DMS 273 treated with DMSO at 0.1 percent for 48 hours (cell line): ENCODE measurements at places on chromosomes 11 and 22.
A peak's percentile ranks its signal among the peaks of the same experiment; 100 is the strongest.

- no peak for DNase-seq
These were observed 432.2 kb downstream of the NTM start for GRCh38 chr11:131802440-131803115.

DNA sequence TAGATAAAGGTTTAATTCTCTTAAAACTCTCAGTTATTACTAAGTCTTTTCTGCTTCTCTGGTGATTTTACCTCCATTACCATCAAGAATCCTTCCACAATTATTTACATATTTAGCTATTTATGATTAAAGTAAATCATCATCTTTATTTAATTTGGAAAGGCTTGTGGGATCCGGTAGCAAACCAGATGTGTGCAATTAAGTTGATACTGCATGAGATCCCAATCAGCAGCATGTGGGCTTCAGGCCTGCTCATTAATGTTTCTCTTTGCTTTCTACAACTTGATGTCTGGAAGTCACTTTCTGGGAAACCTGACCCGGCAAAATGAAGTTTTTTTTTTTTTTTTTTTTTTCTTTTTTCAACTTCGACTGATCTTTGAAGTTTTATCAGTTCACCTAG, 558.4 kb upstream of the ANO5 start:
- DNase-seq: peak; percentile 40

DNA sequence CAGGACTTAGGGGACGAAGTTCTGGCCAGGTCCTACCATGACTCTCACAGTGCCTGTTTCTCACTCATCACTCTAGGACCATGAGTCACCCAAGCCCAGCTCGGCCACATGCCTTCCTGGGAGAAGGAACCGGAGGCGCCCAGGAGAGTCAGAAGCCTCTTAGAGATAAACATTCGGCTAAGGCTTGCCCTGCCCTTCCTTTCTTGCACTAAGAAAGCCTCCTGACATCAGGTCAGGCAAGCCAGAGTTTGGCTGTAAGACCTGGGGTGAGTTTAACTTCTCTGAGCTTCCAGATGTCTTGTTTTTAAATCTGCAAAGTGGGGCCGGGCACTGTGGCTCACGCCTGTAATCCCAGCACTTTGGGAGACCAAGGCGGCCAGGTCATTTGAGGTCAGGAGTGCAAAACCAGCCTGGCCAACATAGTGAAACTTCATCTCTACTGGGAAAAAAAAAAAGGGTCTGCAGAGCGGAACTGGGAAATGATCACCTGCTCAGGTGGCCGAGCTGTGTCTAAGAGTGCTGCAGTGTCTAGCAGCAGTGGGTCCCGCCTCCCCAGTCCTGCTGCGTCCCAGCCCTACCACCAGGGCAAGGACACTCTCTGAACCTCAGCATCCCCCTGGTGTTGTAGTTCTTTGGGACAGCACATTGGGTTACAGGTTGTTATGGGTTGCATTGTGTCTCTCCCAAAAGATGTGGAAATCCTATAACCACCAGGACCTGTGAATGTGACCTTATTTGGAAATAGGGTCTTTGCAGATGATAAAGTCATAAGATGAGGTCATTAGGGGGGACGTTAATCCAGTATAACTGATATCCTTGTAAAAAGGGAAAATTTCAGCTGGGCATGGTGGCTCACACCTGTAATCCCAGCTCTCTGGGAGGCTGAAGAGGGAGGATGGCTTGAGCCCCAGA, 1.8 kb upstream of the CARS1 start:
- DNase-seq: no peak

DNA sequence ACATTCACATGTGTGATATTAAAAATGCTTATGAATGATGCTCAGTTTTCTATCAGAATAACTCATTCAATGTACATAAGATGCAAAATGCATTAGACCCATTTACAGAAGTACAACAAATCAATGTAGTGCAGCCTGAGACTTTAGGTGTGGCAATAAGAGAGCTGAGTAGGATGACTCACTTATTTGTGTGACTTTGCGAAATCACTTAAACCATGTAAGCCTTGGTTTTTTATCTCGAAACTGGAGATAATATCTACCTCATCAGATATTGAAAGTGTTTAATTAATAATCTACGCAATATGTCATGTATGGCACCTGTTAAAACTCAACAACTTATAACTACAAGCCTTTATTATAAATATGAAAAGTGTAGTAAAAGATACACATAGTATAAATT, 105.7 kb upstream of the LUZP2 start:
- DNase-seq: no peak

DNA sequence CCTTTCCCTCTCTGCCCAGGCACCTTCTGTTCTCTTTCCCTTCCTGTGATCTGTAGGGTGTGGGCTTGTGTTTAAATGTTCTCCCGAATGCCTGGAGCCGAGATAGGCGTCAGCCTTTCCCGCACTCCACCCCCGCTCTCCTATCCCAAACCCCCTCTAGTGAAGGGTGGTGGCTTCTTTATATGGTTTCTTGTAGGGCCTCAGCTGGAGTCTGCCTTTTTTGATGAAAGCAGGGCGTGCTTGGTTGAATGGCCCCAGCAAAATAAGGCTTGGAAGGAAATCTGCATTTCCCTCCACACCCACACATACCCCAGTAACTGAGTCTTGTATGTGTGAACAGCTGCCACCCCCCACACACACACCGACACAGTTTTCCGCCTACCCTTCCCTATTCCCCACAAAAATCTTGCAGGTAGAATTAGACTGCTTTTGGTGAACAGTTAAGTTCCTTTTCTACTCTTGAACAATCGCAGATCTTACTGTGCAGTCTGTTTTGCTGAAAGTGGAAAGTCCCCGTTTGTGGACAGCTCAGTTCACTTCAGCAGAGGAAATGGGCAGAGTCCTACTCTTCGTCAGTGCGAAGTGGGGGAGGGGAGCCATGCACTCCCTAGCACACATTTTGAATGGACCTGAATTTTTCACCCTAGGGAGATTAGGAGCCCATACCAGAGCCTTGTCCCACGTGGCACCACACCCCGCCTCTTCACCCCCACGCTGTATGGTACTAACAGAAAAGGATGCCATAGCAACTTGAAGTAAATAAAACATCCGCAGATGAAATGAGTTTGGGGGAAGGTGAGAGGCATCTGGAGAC, 25.5 kb upstream of the GRK2 start:
- peak; percentile 13 for DNase-seq

GRCh38 chr11:115722711-115723110, 218.5 kb upstream of the CADM1 start:
- DNase-seq: peak; percentile 4

- no peak for DNase-seq
These were observed 45.0 kb downstream of the IMMP1L start for GRCh38 chr11:31464436-31464835.

- DNase-seq: no peak
These were observed 939 bp downstream of the ALX4 start for GRCh38 chr11:44308923-44309477.

GRCh38 chr22:11307998-11308397, 4220.0 kb upstream of the OR11H1 start:
- no peak for DNase-seq

DNA sequence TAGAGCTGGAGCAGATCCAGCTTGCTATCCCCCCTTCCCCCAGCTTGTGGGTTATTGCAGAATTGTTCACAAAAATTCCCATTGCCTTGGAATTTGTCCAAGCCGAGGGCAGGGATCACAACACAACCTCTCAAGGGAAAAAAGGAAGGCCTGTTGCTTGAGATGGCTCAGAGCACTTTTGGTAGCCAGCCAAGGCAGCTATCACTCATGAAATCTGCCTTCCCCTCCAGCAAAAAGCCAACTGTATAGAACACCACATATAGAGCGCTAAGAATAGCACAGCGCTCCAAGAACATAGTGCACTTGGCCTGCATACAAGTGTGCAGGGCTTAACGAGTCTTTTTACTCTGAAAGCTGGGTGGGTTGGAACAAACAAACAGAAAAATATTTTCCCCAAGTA, 46.2 kb downstream of the FAM83F start:
- DNase-seq: no peak

DNA sequence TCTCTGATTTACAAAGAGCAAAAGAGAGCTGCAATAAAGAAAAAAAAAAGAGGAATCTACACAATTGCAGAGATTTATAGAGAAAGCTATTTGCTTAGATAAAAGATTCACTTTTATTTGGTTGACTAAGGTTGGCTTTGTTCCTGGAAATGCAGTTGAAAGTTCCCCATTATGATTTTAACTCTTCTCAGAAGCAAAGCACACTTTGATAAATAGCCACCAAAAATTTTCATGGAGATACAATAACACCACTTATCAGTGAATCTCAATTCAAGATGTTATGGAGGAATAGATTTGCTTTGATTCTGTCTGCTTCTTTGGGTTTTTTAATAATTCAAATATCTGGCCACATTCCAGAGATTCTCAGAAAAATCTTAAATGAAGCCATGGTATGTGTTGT, 88.5 kb upstream of the ANO3 start:
- no peak for DNase-seq

GRCh38 chr11:32893343-32894148, 935 bp downstream of the QSER1 start:
- no peak for DNase-seq

GRCh38 chr11:128289048-128289447, 298.3 kb downstream of the ETS1 start:
- DNase-seq: no peak

DNA sequence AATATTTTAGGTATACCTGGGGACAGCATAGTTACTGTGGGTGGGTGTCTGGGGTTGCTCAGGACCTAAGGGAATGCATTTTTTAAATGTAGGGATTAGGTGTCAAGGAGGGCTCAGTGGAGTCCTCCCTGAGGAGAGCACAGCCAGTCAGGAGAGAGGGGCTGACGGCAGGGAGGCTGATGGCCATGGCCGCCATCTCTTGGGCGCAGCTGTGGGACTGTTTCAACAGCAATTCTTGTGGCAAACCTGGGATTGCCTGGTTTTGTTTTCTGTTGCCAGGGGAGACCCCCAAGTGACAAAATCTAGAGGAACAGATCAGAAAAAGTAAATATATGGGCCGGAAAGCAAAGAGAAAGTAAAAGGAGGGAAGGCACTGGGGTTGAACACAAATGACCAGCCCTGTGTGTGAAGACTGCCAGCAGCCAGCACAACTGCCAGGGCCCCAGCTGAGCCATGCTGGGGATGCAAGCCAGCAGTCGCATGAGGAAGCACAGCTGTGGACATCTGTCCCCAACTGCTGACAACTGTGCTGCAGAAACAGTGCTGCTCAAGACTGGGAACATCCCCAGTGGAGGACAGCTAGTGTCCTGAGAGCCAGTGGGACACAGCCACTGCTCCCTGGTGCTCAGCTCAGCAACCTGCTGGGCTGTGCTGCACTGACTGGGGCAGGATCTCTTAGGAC, 10.5 kb downstream of the MIF start:
- DNase-seq: no peak
